ENCODE measurements at places on chromosomes 3 and 15. TPM values are rescaled to one million over a fixed set of nuclear protein-coding genes. Genes with fewer than 3 reads are reported as not detected.

Gene SUSD5
- polyA plus RNA-seq = 7.0 TPM

Gene NANOGP8
- polyA plus RNA-seq = not detected

Gene USP13
- polyA plus RNA-seq = 13.5 TPM

Gene MUC20
- polyA plus RNA-seq = 22.8 TPM

Gene RPP14
- 19.4 TPM for polyA plus RNA-seq

Gene PPP2R3A
- polyA plus RNA-seq = 19.8 TPM

Gene NDN
- 89.9 TPM for polyA plus RNA-seq

Gene CCR8
- polyA plus RNA-seq = not detected

Gene CYP8B1
- 0.79 TPM for polyA plus RNA-seq

Gene DUOX1
- 2.2 TPM for polyA plus RNA-seq

Gene PRSS50
- 3.2 TPM for polyA plus RNA-seq

Gene BCL2A1
- polyA plus RNA-seq = not detected

Gene MITF
- polyA plus RNA-seq = 45.4 TPM

Gene SV2B
- polyA plus RNA-seq = 1.1 TPM

Gene MTHFS
- polyA plus RNA-seq = 31.2 TPM

Gene PLA2G4D
- 0.09 TPM for polyA plus RNA-seq

Gene COLQ
- polyA plus RNA-seq = 6.3 TPM

Gene SHF
- polyA plus RNA-seq = 14.7 TPM

Gene FBXL22
- 1.7 TPM for polyA plus RNA-seq

Gene DAZL
- polyA plus RNA-seq = 0.01 TPM

Gene PTPN9
- polyA plus RNA-seq = 47.5 TPM

Gene GOLGA6D
- 0.10 TPM for polyA plus RNA-seq

Gene CPN2
- 0.50 TPM for polyA plus RNA-seq

Gene FETUB
- 0.27 TPM for polyA plus RNA-seq

Gene FAM162A
- 74.5 TPM for polyA plus RNA-seq

Gene SLC22A13
- polyA plus RNA-seq = 1.6 TPM

Gene AHSG
- polyA plus RNA-seq = 0.39 TPM

Gene EPHB1
- polyA plus RNA-seq = 5.5 TPM

Gene C2CD4B
- polyA plus RNA-seq = 0.65 TPM

Gene AADACL2
- not detected for polyA plus RNA-seq

All from right renal pelvis (tissue), 4 donors.